Cortex of kidney (tissue), 1 donor: ENCODE measurements at places on chromosomes 6 and 20.

- DNase-seq: no peak
These were observed 354.0 kb upstream of the RGS17 start for GRCh38 chr6:153485072-153485471.

GRCh38 chr6:41836660-41837052 lies 49.2 kb downstream of the TOMM6 start:
- DNase-seq: no peak

DNA sequence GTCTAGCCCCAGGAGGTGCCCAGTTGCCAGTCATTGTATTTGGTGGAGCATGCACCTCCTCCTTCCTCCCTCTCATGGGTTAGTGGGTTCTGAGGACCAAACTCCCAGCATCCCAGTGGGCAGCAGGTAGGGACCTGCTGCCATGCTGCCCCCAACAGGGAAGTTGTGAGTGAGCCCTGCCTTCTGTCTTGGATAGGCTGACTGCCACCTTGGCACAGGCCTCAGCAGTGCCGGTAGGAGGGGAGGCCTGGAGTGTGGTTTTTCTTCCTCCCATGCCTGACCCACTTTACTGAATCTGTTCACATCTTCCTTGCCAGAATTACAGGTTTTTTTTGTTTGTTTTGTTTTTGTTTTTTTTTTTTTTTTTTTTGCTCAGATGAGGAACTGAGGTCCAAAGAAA lies 24.5 kb downstream of the PLCG1 start:
- DNase-seq: no peak

GRCh38 chr6:26033085-26033940 lies 53.9 kb upstream of the HFE start:
- peak; percentile 17 for DNase-seq

DNA sequence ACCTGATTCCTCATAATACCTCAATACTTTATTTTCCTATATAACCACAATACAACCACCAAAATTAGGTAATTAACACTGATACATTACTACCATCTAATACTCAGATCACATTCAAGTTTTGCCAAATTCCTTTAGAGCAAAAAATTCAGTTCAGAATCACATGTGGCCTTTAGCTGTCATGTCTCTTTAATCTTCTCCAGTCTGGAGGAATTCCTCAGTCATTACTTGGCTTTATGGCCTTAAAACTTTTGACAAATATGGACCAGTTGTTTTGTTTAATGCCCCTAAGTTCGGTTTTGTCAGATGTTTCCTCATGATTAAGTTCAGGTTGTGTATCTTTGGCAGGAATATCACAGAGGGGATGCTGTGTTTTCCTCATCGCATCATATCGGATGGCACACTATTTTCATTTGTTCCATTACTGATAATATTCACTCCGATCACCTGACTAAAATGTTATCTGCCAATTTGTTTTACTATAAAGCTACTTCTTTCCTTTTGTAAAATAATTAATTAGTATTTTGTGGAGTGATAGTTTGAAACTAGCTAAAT lies 51.2 kb upstream of the AKIRIN2 start:
- no peak for DNase-seq

DNA sequence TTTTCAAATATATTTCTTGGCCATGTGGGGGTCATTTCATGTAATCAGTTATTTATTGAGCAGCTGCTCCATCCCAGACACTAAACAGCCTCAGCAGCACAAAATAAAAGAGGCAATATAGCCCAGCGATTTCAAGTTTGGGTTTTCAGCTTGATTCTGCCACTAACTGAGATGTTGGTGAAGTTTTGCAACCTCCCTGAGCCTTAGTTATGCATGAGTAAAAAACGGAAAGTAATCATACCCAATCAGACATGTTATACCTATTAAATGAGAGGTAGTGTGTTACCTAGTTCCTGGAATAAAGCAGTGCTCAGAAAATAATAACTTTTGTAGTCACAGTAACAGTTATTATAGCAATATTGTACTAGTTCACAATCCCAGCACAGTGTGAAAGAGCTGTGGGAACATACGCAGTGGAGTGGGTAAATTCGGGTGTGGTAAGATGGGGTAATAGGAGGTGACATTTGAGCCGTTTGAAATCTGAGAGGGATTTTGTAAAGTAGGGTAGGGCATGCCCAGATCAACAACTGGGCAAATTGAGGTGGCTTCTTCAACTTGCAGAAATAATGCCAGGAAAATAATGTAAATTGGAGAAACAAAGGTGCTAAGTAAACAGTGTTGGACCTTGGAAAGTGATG lies 1.5 kb downstream of the SLC9A8 start:
- DNase-seq: no peak

- DNase-seq: no peak
These were observed 818.8 kb upstream of the CITED2 start for GRCh38 chr6:140193269-140193668.

DNA sequence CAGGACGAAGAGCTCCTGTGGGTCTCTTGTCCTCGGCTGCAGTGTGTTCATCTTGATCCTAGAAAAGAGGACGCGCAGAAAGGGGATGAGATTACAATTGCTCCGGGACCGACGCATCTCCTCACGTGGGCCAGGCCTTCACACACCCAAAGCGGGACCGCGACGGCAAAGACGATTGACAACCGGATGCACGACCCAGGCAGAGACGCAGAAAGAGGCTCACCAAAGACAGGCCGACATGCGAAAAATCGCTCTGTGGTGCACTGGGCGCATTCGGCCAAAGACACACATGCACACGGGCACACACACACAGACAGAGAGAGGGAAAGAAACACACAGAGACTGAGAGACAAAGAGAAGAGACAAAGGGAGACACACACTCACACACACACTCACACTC lies 1089.9 kb upstream of the DEFB115 start:
- DNase-seq: no peak

DNA sequence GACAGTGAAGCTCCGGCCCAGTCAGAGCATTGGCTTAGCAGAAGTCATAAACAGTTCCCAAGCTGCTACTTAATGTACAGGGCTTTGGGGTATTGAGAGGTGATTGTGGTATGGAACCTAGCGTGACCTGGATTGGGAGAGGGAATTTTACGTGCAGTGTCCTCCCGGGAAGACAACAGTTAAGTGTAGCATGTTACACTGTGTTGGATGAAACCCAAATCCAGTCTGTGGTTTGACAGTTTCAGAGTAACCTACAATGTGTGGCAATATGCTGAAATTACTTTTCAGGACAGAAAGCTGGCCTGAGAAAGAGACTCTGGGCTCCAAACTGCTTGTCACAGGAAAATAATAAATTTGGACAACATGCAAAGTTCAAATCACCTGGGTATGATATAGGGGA lies 28.1 kb upstream of the RALGAPA2 start:
- no peak for DNase-seq

DNA sequence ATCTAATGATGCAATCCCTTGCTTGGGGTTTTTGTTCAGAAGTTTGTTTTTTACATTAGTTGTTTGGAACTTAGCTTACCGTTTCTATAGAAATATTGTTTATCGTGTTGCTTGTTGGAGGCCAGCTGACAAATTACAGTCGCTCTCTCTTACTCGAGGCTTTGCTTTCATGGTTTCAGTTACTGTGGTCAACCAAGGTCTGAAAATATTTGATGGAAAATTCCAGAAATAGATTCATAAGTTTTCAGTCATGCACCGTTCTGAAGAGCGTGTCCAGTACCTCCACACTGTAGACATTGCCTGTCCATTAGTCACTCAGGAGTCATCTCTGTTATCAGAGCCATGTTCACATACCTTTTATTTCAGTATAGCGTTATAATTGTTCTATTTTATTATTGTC lies 47.9 kb downstream of the DEK start:
- no peak for DNase-seq

DNA sequence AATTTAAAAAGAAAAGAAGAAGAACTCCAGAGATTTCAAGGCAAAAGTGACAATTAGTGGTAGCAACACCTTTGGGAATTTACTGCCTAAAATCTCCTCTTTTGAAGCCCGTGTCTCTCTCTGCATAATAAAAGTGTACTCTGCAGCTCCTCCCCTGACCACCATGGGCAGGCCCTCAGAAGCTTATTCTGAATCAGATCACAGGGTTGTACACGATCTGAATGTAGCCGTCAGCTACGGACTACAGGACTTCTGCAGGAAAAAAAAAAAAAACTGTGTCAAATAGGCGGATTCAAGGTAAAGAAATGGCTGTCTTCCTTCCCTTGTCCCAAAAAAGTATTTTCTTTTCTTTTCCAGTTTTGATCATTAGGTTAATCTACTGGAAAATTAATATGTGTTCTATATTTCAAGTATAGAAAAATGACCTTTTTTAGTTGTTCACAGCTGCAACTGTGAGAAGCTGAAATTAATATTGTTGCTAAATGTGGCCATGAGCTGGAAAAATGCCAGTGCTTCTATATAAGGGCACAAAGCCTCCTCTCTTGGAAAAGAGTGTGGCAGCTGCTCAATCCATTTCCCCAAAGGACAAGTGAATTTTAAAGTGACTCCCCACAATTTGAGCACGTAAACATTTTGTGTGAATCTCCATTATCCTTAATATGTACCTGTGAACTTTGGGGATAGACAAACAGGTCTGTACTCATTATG lies 397.4 kb downstream of the C6orf118 start:
- DNase-seq: no peak

GRCh38 chr6:129031051-129031599 lies 148.2 kb downstream of the LAMA2 start:
- DNase-seq: no peak

DNA sequence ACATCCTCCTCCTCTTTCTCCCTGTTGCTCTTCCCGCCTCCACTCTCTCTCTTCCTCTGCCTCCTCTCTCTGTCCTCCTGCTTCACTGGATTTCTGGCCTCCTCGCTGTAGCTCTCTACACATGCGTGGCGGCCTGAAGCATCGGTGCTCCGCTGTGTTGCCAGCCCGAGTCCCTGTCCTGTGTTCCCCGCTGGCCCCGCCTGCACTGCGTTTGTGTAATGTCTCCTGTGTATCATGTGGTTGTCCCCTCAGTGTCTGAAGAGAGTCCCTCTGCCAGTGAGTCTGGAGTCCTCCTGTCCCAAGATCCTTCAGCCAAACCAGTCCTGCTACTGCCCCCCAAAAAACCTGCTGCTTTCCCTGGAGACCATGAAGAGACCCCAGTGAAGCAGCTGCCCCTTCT lies 143.8 kb downstream of the TBC1D7 start:
- DNase-seq: no peak

DNA sequence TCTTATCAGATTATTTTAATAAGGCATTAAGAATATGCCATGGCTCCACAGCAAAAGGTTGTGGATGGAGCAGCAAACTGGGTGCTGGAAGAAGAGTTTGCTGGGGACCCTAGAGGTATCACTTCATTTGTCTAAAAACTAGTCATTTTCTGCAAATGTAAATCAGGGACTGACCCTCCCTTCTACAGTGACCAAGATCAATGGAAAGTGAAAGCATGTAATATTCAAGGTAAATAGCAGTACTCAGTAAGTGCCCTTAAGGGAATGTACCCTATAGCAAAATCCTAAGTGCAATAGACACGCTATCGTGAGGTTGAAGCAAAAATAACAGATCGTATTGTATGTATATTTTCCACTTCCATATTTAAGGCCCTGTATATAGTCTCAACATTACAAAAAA lies 38.7 kb downstream of the TRDN start:
- no peak for DNase-seq

DNA sequence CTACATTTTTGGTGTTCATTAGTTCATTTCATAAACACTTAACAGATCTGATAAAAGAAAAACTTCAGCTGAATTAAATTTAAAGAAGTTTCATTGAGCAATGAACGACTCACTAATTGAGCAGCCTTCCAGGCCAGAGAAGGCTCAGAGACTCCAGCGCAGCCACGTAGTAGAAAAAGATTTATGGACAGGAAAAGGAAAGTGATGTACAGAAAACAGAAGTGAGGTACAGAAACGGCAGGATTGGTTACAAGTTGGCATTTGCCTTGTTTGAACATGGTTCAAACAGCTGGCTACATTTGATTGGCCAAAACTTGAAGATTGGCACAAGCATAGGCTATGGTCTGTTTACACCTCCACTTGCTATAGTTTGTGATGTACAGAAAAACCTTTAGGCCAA lies 166.3 kb upstream of the DTNBP1 start:
- DNase-seq: no peak

- DNase-seq: no peak
These were observed 17.6 kb upstream of the SRC start for GRCh38 chr20:37328149-37328945.

DNA sequence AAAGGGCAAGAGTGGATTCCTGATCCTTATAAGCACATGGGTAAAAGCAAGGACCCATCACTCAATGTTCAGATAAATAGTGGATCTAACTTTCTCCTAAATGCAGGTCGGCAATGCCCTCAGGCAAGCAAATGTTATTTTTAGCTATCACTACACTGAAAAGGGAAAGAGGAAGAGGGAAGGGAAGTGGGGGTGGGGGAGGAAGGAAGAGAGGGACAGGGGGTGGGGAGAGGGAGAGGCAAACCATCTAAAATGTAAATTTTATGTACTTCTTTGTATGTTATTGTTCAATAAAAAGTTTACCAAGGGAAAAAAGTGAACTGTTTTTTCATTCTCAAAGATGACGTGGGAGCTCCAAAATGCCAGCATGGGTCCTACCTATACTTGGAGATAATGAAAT lies 44.2 kb downstream of the CHD6 start:
- DNase-seq: no peak

DNA sequence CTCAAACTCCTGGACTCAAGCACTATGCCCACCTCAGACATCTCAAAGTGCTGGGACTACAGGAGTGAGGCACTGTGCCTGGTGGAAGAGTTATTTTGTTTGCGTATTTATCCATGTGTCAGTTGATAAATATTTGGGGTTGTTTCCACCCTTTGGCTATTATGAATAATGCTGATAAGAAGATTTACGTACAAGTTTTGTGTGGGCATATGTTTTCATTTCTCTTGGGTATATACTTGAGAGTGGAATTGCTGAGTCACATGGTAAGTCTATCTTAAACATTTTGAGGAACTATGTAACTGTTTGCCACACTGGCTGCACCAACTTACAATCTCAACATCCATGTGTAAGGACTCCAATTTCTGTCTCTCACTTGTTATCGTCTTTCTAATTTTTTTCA lies 200.3 kb downstream of the RNGTT start:
- DNase-seq: no peak

DNA sequence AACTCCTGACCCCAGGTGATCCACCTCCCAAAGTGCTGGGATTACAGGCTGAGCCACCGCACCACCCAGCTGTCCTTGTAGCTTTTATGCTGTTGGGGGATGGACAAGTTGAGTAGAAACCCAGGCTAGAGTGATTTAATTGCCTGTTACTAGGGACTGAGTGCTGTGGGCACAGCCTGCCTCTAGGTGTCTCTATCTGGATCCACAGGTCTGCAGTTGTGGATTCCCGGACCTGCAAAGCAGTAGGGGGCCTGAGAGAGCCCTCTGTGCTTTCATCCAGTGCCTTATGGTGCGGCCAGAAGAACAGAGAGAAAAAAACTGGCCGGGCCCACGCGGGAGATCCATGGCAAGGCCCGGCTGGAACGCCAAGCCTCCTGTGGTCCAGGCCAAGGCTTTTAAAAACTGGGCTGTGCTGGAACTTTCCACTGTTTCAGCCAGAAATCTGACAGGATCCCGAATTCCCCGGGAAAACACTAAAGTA lies 5.2 kb downstream of the SIRPA start:
- DNase-seq: no peak
